Nucleus accumbens (tissue), 56 donors: ENCODE measurements at places on chromosomes 1 and 21.

DNA sequence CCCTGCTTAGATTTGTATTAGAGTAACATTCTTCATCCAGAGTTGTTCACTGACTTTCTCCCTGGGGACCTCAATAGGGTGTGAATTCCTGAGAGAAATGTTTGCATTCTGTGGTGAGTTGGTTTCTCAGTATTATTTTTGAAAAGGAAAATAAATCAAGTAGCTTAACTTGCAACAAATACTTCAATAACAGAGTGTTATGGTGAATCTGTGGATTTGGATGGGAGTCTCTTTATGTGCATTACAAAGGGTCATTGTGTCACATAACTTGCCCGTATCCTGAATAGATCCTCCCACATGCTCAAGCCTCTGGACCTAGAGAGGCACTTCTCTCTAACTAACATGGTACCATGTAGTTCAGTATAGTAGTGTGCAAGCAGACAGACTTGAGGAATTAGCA lies 68.4 kb upstream of the IPO9 start:
- DNase-seq = no peak

DNA sequence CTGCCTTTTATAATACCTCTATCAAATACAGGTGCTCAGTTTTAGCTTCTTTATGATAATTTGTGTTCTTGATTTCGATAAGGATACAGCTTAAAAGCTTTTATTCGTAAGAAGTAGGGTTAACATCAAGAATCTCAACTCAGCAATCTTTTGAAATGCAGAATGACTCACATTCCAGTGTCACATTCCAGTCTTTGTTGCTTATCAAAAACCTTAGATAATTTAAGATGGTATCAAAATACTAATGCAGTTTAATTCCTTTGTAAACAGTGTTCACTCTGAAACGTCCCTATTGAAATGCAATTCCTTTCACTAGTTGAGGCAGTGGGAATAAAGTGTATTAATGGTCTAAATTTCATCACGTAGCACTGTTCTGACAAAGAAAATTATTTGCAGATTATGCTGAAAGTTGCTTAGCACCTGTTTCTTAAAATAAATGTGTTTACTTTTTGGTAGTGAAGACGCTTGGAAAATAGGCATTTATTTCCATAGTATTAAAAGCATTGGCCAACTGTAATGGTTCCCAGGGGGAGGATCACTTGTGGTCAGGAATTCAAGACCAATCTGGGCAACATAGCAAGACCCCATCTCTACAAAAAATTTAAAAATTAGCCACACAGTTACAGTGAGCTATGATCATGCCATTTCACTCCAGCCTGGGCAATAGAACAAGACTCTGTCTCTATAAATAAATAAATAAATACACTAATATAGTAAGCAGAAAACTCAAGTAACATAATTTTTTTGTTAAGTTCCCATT lies 10.1 kb upstream of the CNN3 start:
- DNase-seq = no peak

GRCh38 chr1:113686891-113687618 lies 72.2 kb downstream of the PHTF1 start:
- no peak for DNase-seq

GRCh38 chr1:228147768-228148167 lies 2.0 kb upstream of the GJC2 start:
- DNase-seq = no peak

GRCh38 chr1:78009836-78010235 lies 5.1 kb downstream of the DNAJB4 start:
- DNase-seq = no peak

GRCh38 chr1:192668409-192668983 lies 32.5 kb downstream of the RGS13 start:
- DNase-seq = no peak

GRCh38 chr21:35075546-35075945 lies 26.4 kb upstream of the RUNX1 start:
- DNase-seq = no peak

DNA sequence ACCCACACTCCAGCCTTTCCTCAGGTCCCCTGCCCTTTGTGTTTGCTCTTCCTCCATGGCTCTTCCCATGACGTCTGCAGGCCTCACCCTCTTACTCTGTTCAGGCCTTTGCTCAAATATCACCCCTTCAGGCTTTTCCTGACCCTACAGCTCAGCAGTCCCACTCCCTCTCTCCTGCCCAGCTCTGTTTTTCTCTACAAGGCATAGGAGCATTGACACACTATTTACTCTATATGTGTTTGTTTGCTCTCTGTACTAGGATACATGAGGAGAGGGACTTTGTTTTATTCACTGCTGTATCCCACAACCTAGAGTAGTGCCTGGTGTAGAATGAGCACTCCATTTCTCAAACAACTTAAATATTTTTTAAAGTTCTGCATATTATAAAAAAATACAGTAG lies 107.4 kb upstream of the COA6 start:
- no peak for DNase-seq

DNA sequence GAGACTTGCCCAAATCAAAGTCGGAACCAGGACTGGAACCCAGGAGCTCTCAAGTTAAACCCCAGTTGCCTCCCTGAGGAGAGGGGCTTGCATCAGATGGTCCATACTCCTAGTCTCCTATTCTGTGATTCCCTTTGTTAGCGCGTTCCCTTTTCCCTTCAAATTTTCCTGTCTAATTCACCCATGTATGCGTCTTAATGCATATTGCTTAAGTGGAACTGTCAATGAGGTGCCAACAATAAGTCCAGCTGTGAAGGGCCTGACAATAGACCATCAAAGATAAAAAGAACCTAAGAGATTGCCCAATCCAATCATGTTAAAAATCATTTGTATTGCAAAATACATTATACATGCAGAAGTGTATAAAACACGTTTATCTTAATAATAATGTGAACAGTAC lies 634 bp upstream of the SPATA6 start:
- no peak for DNase-seq

- no peak for DNase-seq
Measured at GRCh38 chr1:29590583-29591565, 354.6 kb downstream of the PTPRU start.

DNA sequence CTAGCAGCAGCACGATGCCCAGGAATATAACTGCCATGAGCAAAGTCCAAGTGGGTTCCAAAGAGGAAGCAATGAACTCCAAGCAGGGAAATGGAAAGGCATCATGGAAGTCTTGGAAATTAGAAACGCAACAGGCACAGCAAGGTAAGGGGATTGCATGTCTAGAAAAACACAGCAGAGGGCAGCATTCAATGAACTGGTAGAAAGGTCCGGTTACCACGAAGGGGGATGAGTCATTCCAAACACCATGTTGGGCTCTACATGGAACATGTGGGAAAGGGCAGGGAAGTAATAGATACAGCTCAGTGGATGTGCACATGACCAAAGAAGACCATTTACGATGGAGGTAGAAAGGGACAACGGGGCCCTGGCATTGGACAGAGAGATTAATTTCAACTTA lies 36.4 kb downstream of the RXRG start:
- no peak for DNase-seq

DNA sequence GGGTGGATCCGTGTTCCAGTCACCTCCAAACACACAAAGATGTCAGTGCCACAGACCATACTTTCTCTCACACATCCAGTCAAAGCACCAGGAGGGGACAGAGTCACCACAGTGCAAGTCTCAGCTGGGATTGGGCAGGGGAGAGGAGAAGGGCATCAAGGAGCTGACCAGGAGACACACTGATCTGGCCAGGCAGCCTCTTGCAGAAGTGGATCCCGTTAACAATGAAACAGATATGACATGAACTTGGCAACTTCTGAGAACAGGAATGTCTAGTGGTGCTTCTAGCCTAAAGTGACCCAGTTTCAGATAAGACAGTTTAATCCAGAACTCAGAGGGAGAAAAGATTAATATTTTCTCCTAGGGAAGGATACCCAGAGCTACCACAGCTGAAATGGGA lies 71.0 kb downstream of the HIVEP3 start:
- DNase-seq = no peak

- DNase-seq = no peak
Measured at GRCh38 chr1:175861626-175862367, 118.4 kb upstream of the TNR start.

DNA sequence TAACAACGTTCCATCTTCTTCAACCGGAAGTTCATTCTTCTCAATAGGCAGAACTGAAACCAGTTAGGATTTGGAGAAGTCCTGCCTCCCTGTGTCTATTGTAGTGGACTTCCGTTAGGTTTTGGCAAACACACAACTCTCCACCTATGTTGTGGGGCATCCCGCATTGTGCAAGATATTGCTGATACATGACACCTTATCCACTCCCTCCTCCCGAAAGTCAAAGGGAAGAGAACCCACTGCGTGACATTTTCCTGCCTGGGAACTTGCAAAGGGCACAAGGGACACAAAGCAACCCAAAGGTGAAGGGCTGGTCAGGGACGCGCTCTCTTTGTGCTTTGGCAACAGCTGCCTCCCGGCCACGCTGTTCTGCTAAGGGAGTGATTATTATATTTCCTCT lies 164.8 kb downstream of the TPR start:
- DNase-seq = no peak

- DNase-seq = no peak
Measured at GRCh38 chr1:8023995-8024313, 2.2 kb downstream of the ERRFI1 start.

GRCh38 chr1:207027206-207027777 lies 5.3 kb downstream of the C1orf116 start:
- no peak for DNase-seq

- DNase-seq = no peak
Measured at GRCh38 chr21:43634618-43635017, 24.7 kb downstream of the HSF2BP start.

DNA sequence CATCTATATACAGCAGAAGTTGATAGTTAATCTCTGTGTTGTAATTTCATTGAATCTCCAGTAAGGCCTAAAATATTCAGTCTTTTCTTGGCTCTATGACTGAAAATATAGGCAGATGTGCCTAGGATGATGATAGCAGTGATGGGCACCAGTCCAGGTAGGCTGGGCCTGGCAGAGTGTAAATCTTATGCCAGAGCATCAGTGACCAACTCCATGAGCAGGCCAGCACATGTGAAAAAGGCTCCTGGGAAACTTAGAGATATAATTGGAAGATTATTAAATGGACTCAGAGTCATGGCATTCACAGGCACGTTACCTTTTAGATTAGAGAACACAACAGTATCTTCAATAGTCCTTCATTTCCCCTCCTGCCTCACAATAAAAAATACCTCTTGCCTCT lies 20.7 kb upstream of the CYYR1 start:
- DNase-seq = no peak

DNA sequence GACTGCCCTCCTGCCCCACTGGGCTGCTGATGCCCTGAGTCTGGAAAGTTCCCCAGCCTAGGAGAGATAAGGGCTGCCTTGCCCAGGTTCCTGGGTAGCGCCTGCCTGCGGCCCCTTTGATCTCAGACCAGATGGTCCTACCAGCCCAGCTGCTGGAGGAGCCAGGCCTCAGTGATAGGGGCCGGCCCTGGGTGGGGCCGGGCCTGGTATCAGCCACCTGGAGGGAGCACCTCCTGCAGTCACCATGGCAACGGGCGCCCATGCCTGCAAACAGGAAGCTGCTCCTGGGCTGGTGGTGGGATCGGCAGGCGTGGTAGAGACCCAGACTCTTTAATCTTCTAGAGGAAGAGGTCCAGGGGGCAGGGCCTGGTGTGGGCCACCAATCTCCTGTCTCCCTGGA lies 119.7 kb upstream of the WNT4 start:
- no peak for DNase-seq
